ENCODE measurements at places on chromosomes 11 and 22. TPM values are rescaled to one million over a fixed set of nuclear protein-coding genes. Genes with fewer than 3 reads are reported as not detected.

The TBX10 gene
- not detected for total RNA-seq

The SYT12 gene
- total RNA-seq, result 0.52 TPM

DNA sequence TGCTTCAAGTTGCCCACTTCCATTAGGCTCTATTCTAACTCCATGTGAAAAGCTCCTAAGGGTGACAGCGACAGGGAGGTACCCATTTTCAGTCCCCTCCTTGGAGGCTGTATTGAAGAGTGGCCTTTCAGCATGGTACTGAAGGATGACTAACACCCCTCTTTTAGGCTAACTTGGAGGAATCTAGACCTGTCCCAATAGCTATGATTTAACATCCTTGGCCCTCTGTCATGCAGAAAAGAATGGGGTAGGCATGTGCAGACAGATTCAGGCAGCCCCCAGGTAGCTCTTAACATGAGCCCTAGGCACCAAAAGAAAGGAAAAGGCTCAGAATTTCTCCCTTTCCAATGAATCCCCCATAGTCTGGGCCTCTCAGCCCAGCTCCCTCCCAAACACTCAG lies 89.3 kb upstream of the AMOTL1 start:
- no peak for DNase-seq

The LARGE2 gene
- 0.30 TPM for total RNA-seq
